Activated naive CD8-positive, alpha-beta T cell treated with anti-CD3 and anti-CD28 coated beads, Interleukin-2, amount 10 ng/mL, durations not matched to agents 7 days and 5 days (primary cell): ENCODE measurements at places on chromosomes 2 and 18.

DNA sequence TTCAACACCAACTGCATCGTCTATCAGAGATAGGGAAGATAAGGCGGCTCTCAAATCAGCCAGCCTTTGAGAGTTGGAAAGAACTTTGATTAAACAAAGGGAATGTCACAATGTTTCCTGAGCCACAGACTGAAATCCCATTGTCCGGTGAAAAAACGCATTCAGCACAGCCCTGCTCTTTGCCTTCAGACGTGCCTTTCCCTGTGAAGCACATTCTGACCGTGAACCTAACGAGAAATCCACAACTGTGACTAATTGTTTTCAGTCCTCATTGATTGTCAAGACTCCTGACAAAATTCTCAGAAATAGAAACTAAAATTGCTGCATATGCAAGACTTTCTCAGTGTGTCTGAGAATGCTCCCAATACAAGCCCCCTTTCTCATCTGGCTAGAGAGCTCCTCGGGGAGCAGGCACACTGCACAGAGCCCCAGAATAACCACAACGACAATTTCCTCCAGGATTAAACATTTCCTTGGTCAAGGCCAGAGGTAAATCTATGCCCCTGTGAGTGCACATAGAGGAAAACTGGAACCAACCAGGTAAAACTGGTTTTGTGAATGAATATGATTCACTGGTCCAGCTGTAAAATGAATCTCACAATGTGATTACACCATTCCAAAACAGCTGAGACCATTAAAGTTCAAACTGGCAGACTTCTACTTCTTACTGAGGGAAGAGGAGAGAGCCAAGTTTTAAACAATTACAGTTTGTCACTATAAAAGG, 561.9 kb upstream of the ID2 start:
- DNase-seq = no peak

GRCh38 chr2:160522951-160523710, 29.5 kb upstream of the RBMS1 start:
- DNase-seq = no peak

- DNase-seq = no peak
Measured at GRCh38 chr2:17584689-17585088, 44.2 kb downstream of the VSNL1 start.

- DNase-seq = no peak
Measured at GRCh38 chr2:100761365-100761764, 58.6 kb upstream of the NPAS2 start.

- peak; percentile 9 for DNase-seq
Measured at GRCh38 chr18:48826271-48826670, 124.5 kb downstream of the SMAD7 start.

- peak; percentile 90 for DNase-seq
Measured at GRCh38 chr2:241102239-241102803, at the start of gene MTERF4. Gene MTERF4 (minus strand): TSS chr2:241102287. CDS start chr2:241102273, 14 bp downstream.

- DNase-seq = no peak
Measured at GRCh38 chr18:75654851-75655751, 227.6 kb upstream of the SMIM21 start.

DNA sequence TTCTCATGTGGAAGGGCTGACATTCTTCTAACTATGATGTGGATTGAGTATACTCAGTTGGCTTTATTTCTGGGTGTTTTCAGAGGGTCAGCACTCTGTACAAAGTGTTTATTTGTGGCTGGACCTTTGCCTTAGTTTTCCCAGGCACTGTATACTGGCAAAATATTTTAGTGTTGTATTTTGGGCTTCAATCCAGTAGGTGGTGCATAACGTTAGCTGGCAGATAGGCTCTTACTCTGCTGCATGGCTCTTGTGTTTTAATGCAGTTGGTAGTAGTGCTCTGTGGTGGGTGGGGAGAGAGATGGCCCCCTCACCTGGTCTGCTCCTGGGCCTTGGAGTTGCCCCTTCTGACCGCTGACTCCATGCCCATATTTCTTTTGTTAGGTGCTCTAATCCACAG, 75.6 kb upstream of the REG3A start:
- DNase-seq = no peak
